ENCODE measurements at places on chromosomes 5 and 9.

DNA sequence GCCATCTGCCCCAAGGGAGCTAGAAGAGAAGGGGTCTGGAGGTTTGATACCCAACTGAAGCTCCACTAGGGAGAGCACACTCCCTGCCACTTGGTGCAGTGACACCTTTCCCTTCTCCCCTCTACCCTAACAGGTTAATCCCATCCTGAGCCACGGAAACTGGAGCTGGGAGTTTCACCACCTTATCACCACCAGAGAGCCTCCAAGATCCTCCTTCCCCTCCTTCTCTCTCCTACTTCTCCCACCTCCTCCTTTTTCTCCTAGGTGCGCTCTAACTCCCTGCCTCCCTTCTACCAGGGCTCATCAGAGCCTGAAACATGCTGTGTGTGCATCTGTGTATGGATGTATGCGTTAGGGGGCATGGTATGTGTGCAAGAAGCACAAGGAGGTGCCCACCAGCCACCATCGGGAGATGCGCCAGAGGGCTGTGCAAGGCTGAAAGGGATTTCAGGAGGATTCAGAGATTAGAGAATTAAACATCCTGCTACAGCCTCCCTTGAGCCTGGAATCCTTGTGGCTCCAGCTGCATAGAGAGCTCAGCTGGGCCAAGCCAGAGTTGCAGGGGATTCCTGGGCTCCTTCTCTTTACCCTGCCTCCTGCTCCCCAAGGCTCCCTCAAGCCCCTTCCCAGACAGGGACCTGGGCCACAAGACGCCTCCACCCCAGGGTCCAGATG lies 89.8 kb downstream of the PCDH1 start:
- no peak for DNase-seq

DNA sequence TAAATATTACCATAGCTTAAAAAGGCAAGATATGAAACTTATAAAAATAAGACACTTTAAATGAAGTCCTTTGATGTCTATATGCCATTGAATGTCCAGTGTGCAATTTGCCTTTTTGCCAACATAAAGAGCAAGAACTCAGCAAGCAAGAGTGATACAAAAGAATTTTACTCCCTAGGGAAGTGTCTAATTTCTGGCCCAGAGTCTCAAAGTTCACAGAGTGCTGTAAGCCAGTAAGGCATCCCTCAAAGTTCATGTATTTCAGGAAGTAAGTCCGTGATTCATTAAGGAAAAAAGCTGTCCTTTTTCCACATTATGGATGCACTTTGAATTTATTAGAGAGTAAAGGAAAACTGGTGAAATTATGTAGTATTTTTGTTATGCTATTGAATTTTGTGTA lies 185.2 kb downstream of the CCDC171 start:
- no peak for DNase-seq

DNA sequence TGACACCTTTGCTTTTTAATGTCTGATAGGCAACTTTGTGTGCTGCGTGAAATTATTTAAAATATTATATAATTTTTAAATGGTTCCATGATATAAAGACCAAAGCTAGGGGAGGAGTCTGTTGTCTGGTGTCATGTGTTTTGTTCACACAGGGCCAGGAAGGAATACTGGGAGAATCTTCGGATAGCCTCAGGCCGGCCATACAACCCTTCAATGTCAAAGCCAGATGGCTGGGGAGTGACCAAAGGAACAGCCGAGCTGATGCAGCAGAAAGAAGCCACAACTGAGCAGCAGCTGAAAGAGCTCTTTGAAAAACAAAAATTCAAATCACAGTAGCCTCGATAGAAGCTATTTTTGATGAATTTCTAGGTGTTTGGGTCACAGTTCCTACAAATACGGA lies 19.2 kb downstream of the BHMT start:
- no peak for DNase-seq

DNA sequence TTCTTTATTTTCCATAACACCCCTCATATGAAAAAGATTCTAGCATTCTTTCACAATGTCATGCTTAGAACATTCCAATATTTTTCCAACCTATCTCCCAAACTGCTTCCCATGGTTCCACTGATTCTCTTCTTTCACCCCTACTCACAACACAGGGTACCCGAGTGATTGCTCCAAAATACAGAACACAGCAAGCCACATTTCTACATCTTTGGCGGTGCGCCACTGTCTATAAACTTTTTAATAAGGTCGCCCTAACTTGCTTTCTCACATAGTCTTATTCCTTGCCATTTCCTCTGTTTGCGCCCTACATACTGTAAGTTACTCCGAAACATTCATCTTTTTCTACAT lies 517.1 kb downstream of the RAB3C start:
- no peak for DNase-seq

All from stimulated activated CD4-positive, alpha-beta T cell treated with anti-CD3 and anti-CD28 coated beads, Interleukin-1b, Interleukin-23, amount 100 ng/mL, for 1 hour (primary cell).